Left hindlimb (tissue), 1 donor: ENCODE measurements at places on chromosomes 12 and 14.

DNA sequence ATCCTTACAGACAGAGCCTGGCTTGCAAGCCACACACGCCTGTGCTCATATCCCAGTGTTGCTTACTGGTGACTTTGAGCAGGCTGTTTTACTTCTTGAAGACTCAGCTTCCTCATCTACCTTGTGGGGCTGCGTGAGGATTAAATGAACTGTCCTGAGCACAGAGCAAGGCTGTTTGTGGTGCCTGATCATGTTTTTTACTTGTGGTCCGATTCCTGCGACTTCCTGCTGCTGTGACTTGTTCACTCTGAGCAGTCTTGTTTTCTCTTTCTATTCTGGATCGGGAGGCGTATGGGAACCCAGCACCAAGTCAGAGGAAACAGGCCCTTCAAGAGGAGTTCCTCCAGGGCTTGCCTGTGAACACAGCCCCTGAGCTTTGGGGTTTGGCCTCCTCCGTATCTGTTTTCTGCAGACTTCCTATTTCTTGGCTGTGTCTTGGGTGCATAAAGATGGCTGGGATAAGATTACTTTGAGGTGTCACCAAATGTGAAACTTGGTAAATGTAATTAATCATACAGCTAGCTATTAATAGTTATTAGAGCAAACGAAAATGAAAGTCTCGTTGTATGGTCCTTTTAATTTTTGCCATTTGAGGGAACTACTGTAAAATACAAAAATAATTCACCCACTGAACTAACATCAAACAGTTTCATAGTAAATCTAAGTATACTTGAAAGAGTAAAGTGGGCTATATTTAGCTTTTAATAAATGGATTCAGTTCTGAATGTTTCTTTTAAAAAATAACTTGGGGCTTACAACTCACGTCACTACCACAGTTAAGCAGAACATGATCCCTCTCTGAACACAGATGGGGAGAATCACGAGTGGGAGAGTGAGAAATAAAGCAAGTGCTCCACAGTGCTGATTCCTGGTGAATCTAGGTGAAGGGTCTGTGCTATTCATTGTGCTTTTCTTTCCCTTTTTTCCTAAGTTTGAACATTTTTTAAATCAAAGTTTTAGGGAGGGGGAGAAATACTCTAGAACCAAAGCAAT, 251.5 kb downstream of the FOXN3 start:
- no peak for DNase-seq

GRCh38 chr12:124550123-124551089, 17.0 kb downstream of the NCOR2 start:
- DNase-seq = no peak

GRCh38 chr12:104784592-104784991, 173.5 kb downstream of the SLC41A2 start:
- no peak for DNase-seq

GRCh38 chr14:75435473-75435872, 7.7 kb downstream of the JDP2 start:
- DNase-seq = no peak

DNA sequence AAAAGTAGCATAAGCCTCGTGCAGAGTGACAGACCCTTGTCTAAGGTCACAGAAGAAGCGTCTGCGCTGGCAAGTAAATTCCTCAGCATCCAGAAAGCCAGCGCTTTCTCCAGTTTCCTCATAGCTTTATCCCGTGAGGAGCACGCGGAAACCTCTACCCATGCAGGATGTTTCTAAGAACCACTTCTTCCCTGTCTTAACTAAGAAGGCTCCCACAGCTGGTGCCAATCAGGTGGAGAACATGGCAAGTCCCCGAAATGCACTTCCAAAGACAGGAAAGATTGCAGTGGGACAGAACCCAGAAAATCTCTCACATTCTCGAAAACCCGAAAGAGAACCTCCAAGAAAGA, 968 bp upstream of the ARID4A start:
- DNase-seq = no peak

GRCh38 chr14:56036353-56036752, 81.9 kb upstream of the PELI2 start:
- DNase-seq = no peak

DNA sequence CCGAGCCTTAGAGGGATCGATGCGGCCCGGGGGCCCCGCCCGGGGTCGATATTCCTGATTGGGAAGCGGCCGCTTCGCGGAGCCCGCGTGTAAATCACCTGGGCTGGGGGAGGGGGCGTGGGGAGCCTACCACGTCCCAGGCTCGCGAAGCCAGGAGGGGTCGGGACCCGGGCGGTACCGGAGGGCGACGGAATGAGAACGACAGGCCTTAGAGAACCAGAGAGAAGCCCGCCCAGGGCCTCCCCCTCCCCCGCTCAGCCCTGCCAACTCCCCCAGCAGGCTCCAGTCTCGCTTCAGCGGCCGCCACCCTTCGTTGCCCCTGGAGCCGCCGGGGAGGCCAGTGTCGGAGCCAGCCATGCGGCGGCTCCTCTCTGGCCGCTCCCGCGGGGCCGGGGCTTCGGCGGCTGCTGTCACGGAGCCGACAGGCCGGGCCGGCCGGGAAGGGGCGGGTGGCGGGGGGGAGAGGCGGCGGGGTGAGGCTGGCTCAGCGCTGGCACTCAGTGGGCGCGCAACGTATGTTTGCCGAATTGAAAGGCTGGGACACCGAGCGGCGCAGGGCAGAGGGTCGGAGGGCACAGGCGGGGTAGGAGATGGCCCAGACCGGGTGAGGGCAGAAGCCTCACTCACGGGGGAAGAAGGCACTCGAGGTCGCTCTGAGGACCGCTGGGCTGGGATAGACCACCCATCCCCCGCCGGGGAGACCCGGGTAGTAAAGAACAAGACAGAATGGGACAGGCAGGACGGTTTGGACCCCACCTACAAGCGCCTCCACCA, 1.4 kb upstream of the DNAJC22 start:
- no peak for DNase-seq

GRCh38 chr14:35741345-35742031, 67.6 kb downstream of the RALGAPA1 start:
- no peak for DNase-seq

- DNase-seq = no peak
These were observed 148.0 kb upstream of the NUDT4 start for GRCh38 chr12:93229494-93230325.

GRCh38 chr12:113418213-113418879, 3.8 kb upstream of the SDSL start:
- DNase-seq = no peak

DNA sequence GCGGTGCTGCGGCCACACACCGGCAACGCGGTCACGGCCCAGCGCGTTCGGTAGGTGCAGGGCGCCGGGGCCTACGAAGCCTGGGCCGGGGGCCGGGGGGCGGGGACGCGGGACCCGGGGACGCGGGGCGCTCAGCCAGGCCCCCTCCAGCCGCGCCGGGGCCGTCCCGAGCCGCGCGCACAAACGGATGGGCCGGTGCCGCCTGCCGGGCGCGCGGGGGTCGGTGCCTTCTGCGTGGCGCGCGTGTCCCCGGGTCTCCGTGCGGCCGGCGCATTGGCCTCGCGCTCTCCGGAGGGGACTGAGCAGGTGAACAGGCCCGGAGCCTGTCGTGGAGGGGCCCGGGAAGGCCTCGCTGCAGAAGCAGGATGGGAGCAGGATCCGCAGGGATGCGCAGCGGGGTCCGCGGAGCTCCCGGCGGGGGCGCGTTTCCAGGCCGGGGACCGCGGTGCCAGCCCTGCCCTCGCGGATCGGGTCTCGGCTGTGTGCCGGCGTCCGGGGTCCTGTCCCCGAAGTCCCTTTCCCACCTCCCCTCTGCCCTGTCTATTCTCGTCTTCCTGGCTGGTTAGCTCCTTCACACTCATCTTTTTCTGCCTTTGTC, 421 bp downstream of the GLT1D1 start:
- no peak for DNase-seq

DNA sequence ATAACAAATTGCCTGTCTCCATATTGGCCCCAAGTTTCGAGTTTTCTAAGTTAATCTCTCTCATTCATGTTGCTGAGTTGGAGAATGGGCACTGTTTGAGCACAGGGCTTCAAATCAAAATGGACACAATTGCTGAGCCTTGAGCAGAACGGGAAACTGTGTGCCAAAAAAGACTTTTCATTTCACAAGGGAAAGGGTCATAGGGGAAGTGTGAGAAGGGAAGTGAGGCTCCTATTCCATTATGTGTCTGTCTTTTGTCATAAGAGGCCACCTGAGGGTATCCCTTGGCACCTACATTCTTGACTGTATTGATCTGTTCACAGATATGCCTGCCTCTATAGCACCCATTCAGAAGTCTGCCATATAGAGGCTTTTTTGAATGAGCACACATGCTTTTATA, 59.1 kb downstream of the TTLL5 start:
- no peak for DNase-seq

DNA sequence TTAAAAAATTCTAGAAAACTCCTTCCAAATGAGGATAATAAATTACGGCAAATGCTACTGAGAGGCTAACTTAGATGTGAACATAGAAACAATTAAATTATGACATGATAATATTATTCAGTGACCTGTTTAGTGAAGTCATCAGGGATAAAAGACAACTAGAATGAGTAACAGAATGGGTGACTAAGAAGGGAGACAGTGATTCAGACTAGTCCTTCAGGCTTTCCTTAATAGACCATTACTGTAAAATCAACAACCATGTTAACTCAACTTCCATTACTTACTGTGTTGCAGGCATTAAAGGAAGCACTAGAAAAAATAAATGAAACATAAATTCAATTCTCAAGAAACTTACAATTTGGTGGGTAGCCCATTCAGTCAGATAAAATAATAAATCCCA, 543.9 kb upstream of the LRFN5 start:
- no peak for DNase-seq

DNA sequence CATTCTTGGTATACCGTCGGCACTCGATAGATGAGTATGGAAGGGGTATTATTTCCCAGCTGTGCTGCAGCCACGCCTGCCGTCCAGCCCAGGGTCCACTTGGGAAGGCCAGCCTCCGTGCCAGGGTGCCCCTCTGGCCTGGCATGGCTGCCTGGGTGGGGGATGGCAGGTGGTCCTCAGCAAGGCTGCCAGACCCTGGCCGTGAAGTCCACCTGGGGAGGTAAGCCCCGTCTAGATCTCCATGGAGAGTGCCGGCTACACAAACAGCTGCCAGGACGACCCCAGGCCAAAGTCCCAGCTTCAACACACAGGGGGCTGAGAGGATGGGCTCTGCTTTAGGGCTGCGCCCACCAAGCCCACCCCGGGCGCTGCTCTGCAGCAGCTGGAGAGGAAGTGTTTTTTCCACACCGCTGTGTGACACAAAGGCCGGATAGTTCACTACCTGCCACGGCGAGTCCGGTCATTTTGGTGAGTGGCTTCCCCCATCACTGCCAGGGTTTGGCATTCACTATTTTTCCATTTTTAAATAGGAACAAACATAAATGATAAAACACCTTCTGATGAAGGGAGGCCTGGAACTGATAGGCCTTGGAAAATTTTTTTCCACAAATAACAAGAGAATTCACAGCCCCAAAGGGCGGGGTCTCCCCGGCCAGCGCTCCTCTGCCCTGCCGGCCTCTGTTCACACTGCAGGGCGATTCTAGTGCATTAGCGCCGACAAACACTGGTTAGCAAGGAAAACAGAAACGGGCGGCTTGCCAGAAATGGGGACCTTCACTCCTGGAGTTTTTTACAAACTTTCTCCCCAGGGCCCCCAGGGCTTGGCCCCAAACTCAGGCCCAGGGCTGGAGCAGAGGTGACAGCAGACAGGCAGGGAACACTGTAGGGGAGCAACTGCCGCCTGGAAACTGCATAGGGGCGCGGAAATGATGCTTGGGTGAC, 161.5 kb downstream of the CALM1 start:
- DNase-seq = no peak

DNA sequence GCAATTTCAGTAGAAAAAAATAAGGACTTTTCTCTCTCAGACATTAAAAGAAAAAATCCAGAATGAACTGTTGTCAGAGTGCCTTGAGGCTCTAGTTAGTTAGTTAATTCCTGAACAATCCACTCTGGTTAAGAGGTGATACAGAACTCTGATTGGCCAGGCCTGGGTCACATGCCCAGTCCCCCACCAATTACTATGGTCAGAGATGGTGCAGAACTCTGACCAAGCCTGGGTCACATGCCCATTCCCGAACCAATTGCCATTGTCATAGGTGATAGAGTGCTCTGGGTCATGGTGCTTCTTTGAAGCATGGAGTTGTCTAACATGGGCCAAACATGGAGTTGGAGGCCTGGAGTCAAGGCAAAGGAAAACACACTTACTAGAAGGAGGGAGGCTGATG, 11.1 kb upstream of the MYO1H start:
- no peak for DNase-seq

- no peak for DNase-seq
These were observed 86.1 kb downstream of the NCOR2 start for GRCh38 chr12:124481257-124481750.

GRCh38 chr12:16531621-16532020, 74.3 kb downstream of the LMO3 start:
- peak; percentile 29 for DNase-seq

DNA sequence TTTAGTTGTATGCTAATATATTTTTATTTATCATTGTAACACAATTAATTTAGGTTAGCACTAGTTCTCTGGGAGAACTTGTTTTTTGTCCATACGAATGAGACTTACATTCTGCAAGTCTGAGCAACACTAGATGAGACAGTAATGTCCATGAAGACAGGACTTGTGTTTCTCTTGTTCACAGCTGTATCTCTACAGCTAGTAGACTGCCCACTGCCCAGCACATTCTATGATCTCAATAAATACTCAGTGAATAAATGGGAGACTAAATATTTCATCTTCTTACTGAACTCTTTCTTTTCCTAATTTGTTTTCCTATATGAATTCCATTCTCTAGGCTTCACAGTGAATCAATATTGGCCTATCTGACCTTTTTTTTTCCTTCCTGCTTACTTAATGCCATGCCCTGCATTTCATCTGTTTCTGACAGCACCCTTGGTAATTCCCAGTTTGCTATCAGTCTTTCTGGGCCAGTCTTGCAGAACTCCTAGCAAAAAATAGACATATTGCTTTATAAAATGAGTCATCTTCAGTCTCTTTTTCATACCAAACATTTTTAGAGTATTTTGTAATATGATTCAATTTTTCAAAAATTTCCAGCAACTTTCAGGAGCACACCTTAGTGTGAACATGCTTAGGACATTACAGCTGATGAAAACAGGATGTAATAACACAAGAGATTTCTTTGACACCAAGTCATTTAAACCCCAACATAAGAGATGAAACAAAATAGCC, 185.5 kb upstream of the ATP2B1 start:
- DNase-seq = no peak

DNA sequence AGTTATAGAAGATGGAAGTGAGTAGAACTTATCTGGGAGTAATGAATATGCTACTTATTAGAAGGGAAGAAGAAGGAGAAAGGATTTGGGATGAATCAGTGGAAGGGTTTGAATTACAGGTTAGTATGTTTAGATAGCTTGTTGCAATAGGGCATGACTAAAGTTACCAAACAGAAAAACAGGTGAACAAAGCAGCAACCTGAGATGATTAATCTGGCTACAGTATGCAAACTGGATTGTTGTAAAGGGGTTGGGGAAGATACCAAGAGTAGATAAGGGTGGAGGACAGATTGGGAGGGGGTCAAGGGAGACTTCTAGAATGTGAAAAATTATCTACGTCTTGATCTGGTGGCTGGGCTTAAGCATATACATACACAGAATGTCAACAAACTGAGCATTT, 73.4 kb upstream of the CLEC14A start:
- DNase-seq = no peak

GRCh38 chr12:82527165-82527780, 159.4 kb upstream of the TMTC2 start:
- peak; percentile 53 for DNase-seq

GRCh38 chr12:66217342-66217917, 28.4 kb downstream of the IRAK3 start:
- DNase-seq = no peak

GRCh38 chr12:32860192-32860591, 36.4 kb downstream of the PKP2 start:
- no peak for DNase-seq
